ENCODE measurements at places on chromosomes 6 and 20.

DNA sequence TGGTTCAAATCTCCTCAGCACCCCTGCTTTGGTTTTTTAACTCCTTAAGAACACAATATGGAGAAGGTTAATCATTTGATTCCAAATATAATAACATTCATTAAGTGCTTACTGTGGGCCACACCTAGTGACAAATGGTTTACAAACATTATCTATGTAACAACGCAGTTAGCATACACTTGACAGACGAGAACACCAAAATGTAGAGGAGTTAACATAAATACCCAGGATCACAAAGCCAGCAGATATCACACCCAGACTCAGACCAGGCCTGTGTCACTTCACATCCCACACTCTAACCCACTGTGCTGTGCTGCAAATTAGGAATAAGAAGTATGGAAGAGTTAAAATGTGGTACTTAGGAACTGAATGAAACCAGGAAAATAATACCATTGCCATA is 82.9 kb downstream of the AGPAT4 start:
- DNase-seq = no peak

GRCh38 chr6:14743474-14744211 is 502.2 kb upstream of the JARID2 start:
- peak; percentile 95 for DNase-seq

DNA sequence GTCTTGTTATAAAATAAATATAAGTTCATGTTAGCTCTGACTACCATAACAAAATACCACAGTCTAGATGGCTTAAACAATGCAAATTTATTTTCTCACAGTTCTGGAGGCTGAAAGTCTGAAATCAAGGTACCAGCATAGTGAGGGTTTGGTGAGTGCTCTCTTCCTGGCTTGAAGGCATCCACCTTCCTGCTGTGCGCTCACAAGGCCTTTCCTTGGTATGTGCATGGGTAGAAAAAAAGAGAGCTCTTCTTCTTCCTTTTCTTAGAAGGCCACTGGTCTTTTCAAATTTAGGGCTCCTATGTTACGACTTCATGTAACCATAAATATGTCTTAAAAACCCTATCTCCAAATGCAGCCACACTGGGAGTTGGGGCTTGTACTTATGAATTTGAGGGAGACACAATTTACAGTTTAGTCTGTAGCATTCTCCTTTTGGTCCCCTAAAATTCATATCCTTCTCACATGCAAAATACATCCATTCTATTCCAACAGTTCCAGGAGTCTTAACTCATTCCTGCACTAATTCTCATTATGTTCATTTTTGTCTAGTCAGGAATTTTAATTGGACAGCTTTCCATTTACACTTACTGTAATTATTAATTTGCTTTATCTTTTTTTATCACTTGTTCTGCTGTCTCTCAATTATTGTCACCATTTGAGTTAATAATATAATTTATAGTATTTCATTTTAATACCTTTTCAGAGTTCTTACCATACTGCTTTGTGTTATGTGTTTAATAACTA is 381.9 kb upstream of the EPHA7 start:
- no peak for DNase-seq

GRCh38 chr6:163459007-163459406 is 44.5 kb downstream of the QKI start:
- DNase-seq = no peak

- DNase-seq = no peak
Measured at GRCh38 chr6:106692819-106693208, 63.4 kb downstream of the QRSL1 start.

- DNase-seq = no peak
Measured at GRCh38 chr6:9346923-9347322, 911.6 kb upstream of the SLC35B3 start.

GRCh38 chr20:2763186-2763585 is 37.2 kb downstream of the CPXM1 start:
- DNase-seq = no peak

GRCh38 chr6:110566346-110567125 is 90.1 kb upstream of the SLC22A16 start:
- no peak for DNase-seq

DNA sequence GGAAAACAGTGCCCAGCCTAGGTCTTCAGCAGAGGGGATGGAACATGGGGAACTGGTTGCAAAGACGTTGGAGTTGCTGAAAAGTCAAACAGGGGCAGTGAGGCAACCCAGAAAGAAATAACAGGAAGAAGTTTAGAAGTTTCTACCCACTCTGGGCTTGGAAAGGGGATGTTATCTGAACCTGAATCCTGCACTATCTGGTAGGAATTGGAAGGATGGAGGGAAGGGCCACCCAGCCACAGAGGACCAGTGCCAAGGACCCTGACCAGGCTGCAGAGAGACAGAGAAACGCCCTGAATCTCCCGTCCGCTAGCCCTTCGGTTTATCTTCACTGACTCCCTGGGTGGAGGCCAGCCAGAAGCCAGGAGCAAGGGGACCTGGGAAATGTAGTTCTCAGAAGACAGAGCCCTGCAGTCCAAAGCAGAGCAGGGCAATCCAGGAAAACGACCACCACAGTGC is 217.3 kb upstream of the RREB1 start:
- DNase-seq = no peak

- DNase-seq = no peak
Measured at GRCh38 chr6:27283279-27283678, 28.8 kb downstream of the POM121L2 start.

GRCh38 chr6:141548966-141549365 is 583.8 kb upstream of the GJE1 start:
- DNase-seq = no peak

DNA sequence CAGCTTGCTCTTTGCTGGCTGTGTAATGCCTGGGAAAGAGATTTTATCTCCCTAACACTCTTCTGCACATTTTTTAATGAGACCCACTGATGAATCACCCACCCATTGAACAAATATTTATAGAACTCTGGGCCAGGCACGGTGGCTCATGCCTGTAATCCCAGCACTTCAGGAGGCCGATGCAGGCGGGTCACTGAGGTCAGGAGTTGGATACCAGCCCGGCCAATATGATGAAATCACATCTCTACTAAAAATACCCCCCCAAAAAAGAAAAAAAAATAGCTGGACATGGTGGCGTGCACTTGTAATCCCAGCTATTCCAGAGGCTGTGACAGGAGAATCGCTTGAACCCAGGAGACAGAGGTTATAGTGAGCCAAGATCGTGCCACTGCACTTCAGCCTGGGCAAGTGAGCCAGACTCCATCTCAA is 82.1 kb upstream of the SIRPA start:
- DNase-seq = peak; percentile 71

GRCh38 chr6:84074988-84075781 is 41.6 kb downstream of the MRAP2 start:
- no peak for DNase-seq

DNA sequence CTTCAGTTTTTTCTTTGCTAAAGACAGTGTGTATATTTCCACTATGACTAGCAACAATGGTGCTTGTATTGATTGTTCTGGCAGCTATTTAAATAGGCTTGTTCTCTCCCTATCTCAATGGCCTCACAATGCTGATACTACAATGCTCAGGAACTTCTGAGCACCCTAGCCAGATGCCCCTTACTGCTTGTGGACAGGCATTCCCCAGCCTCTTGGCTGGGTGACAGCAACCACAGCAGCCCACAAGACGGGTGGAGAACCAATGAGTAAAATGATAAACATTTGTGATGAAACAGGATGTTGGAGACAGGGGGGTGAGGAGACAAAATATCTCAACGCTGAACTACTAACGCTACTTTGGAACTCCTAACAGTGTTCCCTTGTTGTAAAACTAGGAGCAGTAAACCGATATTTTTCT is 42.3 kb downstream of the HIVEP2 start:
- peak; percentile 96 for DNase-seq

- DNase-seq = no peak
Measured at GRCh38 chr20:45538209-45538799, 978 bp downstream of the WFDC6 start.

- DNase-seq = no peak
Measured at GRCh38 chr6:36678488-36679042, at the start of gene CDKN1A. TSS of gene CDKN1A (plus strand) at chr6:36678714. CDS start at chr6:36684102, 5,388 bp downstream.

- DNase-seq = no peak
Measured at GRCh38 chr6:45541934-45542333, 164.2 kb upstream of the SUPT3H start.

DNA sequence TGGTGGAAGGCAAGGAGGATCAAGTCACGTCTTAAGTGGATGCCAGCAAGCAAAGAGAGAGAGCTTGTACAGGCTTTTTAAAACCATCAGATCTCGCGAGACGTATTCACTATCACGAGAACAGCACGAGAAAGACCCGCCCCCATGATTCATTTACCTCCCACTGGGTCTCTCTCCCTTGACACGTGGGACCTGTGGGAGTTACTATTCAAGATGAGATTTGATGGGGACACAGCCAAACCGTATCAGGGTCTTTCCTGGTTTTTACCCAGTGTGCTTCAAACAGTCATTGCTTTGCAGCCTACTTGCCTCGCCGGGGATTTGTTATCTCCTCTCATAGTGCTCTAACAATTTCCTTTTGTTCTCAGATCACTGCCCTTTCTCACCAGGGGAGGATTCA is 108.2 kb downstream of the UST start:
- DNase-seq = no peak

- no peak for DNase-seq
Measured at GRCh38 chr6:113146878-113147277, 710.3 kb upstream of the MARCKS start.

- no peak for DNase-seq
Measured at GRCh38 chr20:58421497-58421850, 32.4 kb downstream of the VAPB start.

- no peak for DNase-seq
Measured at GRCh38 chr6:157227202-157228166, 95.8 kb downstream of the TMEM242 start.

- no peak for DNase-seq
Measured at GRCh38 chr6:28597924-28598722, 72.4 kb downstream of the GPX5 start.

DNA sequence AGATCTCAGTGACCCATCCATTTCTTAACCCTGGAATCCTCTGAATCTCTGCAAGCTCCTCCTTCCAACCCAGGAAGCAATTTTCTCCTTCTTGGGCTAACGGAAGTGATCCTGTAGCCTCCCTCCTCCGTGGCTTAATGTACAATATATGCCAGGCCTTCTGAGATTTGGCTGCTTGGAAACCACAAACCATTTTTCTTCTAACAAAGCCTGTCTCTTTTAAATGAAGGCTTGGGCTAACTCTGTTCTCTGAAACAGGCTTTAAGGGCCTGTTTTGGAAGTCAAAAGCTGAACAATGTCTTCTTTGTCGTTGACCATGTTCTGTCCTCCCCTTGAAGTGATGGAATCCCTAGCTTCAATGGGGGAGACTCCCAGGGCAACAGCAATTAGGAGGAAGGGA is 14.9 kb downstream of the FYN start:
- DNase-seq = no peak

GRCh38 chr6:33912195-33912594 is 108.4 kb upstream of the MLN start:
- DNase-seq = no peak

DNA sequence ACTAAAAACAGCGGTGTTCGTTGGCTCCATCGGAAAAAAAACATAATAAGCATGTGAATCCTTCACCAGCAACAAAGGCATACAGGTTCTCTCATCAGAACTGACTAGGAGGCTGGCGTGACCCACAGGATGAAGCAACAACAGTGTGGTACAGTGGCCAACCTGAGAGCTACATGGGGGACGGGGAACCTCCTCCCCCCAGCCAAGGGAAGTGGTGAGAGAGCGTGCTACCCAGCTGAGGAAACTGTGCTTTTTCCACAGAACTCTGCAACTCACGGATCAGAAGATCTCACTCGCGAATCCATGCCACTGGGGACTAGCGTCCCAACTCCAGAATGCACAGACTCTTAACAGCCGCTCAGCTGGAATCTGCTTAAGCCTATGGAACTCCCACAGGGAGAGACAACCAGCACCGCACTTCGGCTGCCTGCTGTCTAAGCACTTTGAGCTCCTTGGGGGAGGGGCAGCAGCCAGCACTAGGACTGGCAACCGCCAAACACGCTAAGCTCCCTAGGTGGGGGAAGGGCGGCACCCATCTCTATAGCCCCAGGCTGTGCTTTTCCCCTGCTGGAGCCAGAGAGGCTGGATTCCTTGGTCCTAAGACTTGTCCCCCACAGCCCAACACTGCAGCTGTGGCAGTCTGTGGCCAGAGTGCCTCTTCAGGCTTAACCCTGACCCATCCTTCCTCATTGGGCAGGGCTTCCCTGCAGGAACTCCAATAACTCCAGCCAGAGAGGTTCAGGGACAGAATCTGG is 538.3 kb upstream of the BTBD3 start:
- no peak for DNase-seq

DNA sequence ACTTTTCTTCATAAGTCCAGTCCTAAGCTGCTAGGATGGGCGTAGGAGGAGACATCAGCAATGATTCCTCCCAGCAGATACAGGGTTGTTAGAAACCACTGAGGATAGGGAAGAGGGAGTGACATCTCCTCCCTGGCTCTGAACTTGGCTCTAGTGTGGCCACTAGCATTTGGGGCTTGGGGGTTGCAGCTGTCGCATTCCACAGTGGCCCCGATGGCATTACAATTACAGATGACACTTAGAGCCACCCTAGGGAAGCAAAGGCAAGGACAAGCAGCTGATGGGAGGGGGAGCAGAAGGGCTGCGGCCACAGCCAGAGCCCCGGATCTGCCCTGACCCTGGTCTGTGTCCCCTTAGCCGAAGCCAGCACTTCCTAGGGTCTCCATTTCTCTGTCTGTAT is 9.5 kb upstream of the CDKN1A start:
- no peak for DNase-seq

DNA sequence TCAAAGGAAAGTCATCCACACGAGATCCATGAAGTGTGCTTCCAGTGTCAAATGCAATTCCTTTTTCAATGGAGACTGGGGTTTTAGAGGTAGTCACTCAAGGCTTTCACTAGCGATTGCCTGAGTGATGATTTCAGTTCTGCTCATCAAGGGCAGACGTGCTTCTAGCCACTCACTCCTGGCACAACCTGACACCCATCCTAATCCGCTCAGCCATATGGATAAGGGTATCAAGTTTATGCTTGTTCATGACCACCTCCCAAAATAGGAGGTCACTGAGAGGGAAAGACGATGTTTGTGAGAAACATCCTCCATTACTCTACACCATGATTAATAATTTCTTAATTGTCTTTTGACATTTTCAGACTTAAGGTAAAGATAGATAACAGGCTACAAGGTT is 91.3 kb upstream of the HEY2 start:
- no peak for DNase-seq

DNA sequence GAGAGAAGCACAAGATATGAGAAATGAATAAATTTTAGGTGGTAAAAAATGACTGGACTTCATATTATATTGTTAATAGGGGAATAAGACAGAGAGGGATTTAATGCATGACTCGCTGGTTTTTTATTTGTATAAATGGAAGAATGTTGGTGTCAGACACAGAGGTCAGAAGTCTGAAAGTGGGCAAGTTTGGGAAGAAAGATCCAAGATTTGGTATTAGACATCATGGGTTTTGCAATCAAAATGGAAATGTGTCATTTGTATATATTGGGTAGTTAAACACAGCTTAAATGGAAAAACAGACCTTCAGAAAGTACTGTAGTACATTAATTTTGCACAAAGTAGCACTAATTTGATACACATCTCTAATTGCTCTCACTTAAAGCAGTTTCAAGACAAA is 96.2 kb downstream of the EYA4 start:
- DNase-seq = no peak
